Stimulated activated CD8-positive, alpha-beta memory T cell treated with anti-CD3 and anti-CD28 coated beads, Interleukin-7, amount 100 ng/mL, for 1 hour (primary cell): ENCODE measurements at places on chromosomes 11 and 22.

GRCh38 chr11:118232659-118233058 is 7.8 kb upstream of the JAML start:
- no peak for DNase-seq

- DNase-seq: no peak
Measured at GRCh38 chr22:40403141-40403540, 32.7 kb downstream of the SGSM3 start.

DNA sequence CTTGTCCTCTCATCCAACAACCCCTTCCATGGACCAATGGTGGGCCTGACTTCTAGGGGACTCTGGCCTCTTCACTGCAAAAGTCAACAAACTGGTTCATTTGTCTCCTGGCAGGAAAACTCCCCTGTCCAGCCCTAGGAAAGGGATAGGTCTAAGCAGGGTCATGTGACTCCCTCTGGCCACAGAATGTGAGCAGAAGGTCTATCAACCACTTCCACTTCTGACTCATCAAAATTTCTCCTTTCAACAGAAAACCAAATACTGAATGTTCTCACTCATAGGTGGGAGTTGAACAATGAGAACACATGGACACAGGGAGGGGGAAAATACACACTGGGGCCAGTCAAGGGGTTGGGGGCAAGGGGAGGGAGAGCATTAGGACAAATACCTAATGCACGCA is 1.3 kb upstream of the ISX start:
- DNase-seq: no peak

DNA sequence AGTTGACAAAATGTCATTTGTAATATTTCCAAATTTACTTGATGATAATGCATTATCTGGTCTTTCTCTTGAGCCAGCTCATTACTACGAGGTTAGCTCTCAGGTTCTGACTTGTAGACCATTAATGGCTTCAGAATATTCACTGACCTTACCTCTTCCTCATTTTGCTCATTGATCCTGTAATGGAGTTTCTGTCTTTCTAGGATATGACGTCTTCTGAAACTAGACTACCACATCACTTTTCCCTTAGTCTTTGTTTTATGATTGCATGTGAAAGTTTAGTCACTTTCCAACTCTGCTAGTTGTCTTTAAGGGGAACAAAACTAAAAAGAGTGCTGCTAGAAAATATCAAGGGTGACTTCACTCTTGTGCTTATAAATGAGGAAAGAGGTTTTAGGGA is 697.6 kb downstream of the JRKL start:
- no peak for DNase-seq

- DNase-seq: no peak
Measured at GRCh38 chr11:112156956-112157766, 6.7 kb downstream of the IL18 start.

DNA sequence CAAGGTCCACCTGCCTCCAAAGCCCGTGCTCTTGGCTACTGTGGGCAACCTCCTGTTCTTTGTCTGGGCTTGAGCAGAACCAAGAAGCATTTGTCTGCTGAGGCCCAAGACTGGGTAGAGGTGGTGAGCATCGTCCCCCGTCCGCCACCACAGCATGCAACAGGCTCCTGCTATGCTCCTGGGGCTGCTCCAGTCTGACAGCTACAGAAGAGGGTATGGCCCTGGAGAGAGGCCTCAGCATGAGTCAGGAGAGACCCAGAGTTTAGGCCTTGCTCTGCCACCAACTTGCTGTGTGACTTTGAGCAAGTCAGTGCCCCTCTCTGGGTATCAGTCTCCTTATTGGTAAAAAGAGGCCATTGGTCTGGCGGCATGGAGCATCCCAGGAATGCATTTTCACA is 91.2 kb downstream of the TP53I11 start:
- no peak for DNase-seq

- no peak for DNase-seq
Measured at GRCh38 chr22:29391546-29391945, 3.2 kb upstream of the AP1B1 start.

DNA sequence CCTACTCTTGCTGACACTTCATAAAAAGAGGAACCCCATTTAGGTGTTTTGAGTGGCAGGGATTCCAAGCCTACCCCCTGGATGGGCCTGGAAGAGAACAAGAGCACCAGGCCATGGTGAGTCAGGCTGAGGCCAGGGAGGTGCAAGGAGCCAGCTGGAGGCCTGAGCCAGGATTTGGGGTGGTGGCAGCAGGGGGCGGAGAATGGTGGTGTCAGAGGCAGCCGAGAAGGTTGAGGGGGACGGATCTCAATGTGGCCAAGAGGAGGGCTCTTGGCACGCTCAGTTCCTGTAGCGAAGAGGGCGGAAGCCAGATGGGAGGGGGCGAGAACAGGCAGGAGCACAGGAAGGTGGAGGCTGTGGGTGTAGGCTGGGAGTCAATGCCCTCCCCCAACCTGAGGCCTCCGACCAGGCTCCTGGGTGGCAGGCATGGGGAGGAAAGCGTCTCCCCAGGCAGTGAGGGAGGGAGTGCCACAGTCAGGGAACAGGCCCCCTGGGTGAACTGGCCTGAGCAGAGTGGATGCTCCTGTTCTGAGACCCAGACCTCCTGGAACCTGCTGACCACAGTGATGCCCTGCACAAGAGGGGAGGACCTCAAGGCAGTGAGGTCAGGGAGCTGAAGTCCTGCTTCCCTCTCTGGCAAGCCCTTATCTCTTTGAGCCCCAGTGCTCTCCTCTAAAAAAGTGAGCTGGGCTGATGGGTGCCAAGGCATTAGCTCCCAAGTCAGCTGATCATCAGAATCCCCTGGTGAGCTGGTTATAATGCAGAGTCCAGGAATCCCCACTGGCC is 13.9 kb downstream of the RTN4RL2 start:
- DNase-seq: no peak

GRCh38 chr22:47597041-47597440 is 834.6 kb downstream of the TBC1D22A start:
- no peak for DNase-seq

GRCh38 chr22:19880786-19881569 is 26.3 kb upstream of the GNB1L start:
- no peak for DNase-seq

GRCh38 chr11:16356761-16357393 is 531 bp upstream of the SOX6 start:
- no peak for DNase-seq

GRCh38 chr22:39984006-39984405 is 10.7 kb upstream of the FAM83F start:
- DNase-seq: no peak

- no peak for DNase-seq
Measured at GRCh38 chr11:110076371-110076965, 16.7 kb upstream of the ZC3H12C start.

DNA sequence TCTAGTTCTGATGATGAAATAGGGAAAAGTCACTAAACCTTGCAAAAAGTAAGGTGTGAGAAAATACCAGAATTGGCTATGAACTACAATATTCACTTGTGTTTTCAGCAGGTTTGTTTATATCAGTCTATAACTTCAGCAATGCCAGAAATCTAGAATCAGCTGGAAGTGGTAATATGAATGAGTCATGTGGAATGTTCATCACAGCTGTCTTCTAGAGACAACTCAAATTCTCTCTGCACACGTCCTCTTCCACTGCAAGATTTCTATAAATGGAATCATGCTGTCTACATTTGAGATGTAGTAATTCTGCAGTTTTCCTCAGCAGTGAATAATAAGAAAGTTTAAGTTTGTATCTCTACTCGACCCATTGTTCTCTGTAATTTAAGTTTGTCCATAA is 89.9 kb downstream of the OR4A15 start:
- DNase-seq: no peak

DNA sequence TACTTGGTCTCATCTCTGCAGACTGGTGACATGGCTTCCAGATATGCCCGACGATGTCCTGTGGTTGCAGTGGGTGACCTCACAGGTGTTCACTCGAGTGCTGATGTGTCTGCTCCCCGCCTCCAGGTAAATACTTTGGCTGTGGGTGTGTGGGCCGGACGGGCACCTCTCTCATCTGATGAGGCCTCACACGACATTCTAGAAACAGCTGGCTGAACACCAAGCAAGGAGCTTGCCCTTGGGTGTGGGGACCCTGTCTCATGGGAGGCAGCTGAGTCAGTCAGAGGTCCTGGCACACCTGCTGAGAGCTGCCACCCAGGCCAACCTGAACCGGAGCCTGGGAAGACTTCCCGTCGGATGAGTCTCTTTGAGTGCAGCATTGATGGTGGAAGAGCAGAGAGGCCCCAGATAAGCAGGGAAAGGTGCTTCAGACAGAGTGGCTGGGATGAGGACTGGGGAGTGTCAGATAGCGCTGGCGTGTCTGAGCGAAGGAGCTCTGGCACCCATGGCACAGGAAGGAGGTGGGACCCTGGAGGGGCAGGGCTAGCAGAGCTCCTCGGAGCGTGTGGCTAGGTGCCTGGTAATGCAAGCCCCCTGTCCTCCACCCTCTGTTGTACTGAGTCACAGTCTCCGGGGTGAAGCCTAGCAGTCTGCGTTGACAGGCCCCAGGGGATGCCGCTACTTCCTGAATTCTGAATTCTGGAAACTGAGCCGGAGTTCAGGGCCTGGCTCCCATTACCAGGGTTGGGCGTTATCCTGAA is 10.4 kb upstream of the SAMM50 start:
- DNase-seq: no peak

DNA sequence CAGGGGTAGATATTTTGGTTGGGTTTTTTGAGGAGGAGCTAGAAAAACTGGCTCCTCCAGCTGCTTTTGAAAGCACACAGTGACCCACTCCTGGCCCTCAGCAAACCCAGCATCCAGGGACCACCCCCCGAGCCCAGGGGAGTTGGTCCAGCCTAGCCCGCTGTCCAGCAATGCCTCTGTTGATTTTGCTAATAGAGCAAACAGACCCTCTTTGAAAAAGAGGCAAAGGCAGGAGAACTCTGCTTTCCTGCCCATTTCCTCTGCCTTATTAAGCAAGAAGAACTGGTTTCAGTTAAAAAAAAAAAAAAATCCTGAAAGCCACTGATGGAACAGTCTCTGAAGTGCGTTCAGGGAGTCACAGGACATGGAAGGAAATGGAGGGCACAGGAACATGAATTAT is 25.3 kb downstream of the ABTB2 start:
- no peak for DNase-seq

DNA sequence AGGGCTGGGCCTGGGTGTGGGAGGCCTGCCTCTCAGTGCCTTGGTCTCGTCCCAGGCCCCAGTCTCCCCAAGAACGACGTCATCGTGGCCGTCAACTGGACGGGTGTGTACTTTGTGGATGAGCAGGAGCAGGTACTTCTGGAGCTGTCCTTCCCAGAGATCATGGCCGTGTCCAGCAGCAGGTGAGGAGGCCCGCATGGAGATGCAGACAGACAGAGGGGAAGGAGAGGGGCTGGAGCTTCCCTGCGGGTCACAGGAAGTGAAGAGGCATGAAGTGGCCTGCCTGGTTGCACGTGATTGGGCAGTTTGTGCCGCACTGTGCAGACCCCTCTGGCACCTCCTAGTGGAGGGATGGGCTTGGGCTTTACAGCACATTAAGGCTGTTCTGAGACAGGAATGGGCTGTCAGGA is 70.4 kb downstream of the MYO7A start:
- no peak for DNase-seq

- no peak for DNase-seq
Measured at GRCh38 chr22:44693756-44694155, 8.2 kb upstream of the PRR5 start.

- DNase-seq: no peak
Measured at GRCh38 chr11:44404301-44404700, 94.4 kb upstream of the ALX4 start.

GRCh38 chr11:105696000-105696399 is 86.1 kb downstream of the GRIA4 start:
- no peak for DNase-seq

DNA sequence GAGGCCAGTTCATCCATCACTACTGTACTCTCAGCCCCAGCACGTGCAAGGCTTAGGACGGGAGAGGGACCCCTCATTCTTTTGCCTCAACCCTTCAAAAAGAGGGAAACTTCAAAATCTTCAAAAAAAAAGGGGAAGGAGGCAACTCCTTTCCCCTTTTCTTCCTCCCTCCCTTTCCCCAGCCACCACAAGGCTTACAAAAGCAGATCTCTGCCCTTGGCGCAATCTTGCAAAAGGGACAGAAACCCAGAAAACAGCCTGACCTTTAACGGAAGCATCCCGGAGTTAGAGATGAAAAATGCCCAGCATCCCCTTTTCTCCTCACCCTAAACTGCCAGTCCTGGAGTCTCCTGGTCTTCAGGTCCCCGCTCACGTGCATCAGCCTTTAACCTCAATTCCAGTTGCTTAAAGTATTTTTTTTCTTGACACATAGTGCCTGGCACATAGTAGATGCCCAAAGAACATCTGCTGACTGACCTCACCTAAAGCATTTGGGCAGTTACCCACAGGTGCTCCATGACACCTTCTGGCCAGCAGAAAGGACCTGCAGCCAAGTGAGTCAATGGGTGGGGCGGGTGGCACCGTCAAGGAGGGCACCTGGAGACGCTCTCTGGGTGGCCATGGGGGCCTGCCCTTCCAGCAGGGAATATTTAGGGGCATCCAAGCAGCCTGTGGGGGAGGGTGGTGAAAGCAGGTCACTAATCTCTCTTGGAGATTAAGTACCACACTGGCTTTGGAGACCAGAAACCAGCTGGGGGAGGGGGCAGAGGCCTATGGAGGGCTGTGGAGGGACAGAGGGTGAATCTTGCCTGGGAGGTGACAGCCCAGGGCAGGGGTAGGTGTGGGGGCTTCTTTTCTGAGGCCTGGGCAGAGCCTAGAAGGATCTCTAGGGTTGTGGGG is 16.3 kb downstream of the NECTIN1 start:
- DNase-seq: no peak

DNA sequence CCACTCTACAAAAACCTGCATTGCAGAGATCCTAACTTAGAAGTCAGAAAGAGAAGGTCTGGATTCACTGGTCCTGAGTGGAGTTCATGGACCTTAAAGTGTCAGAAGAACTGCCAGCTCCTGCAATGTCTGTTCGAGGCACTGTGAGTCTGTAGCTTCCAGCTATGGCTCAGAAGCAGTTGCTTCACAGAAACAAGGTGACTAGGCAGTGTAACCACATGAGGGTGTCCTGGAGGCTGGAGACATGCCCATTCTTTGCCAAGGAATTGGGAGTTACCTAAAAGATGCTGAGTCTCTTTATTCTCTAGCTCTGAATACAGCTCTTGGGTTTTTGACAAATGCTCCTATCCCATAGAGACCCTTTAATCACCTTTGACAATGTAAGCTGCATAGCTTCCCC is 130.5 kb downstream of the SPON1 start:
- DNase-seq: no peak

DNA sequence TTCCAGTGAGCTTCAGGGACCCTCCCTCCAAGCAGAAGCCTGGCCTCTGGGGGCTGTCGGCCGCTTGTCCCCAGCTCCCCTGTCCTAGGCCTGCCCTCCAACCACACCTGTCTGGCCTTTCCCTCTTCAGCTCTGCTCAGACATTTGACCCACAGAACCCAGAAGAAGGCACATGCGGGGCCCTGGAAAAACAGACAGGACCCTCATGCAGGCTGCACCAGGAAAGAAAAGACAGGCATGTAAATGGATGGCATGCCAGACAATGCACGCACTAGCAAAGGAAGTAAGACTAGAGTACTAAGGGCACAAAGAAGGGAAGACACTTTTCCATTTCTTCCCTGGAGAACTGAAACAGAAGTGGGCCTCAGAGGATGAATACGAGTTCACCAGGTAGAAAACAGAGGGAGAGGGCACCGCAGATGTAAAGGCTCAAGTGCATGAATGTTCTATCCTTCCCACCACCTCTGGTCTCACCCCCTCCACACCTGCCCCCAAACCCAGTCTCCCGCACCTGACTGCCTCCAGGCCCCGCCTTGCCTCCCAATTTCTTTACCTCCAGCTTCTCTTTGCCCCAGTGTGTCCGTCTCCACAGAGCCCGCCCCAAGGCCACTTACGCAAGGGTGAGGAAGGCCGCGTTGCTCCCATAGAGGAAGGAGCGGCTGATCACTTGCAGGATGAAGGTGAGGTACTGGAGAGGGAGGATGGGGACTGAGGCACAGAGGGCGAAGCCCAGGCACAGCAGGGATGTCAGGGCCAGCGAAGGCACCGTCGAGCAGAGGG is 17.4 kb downstream of the SLC43A3 start:
- DNase-seq: no peak
